Osteoblast (primary cell): ENCODE measurements at places on chromosomes 1 and 21.

GRCh38 chr1:117368116-117369108 is 1.2 kb downstream of the MAN1A2 start:
- peak; percentile 66 for DNase-seq

DNA sequence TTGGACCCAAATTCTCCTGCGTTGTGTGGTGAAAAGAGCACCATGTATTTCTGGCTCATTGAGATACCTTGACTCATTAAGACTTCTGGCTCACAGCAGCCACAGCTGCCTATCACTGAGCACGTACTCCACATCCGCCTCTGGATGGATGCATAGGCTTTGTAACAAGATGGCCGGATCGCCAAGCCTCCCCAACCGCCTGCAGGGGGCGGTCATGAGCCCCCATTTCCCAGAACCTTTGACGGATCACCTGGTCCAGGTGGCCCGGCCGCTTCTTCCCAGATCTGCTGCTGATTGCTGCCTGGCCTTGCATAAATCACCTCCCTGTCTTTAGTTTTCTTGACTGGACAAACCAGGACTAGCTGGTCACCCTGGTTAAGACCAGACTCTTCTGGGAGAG is 156.5 kb upstream of the KLHDC7A start:
- DNase-seq: no peak

DNA sequence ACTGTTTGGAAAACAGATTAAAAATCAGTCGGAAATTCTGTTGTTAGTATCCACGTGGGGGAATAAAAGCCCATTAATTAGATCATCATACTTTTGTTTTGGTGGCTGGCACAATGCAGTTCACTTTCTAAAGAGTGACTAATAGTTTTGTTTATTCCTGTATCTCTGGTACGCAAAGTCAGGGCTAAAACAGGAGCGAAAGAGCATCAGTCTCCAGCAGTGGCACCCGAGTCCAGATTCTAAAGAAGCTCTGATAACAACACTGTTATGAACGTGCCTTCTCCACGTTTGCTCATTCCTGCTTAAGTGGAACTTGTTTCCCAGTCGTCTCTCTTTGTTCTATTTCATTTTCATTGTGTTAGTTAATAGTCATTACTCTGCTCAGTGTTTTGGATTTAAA is 69.6 kb downstream of the HSPA13 start:
- DNase-seq: no peak

DNA sequence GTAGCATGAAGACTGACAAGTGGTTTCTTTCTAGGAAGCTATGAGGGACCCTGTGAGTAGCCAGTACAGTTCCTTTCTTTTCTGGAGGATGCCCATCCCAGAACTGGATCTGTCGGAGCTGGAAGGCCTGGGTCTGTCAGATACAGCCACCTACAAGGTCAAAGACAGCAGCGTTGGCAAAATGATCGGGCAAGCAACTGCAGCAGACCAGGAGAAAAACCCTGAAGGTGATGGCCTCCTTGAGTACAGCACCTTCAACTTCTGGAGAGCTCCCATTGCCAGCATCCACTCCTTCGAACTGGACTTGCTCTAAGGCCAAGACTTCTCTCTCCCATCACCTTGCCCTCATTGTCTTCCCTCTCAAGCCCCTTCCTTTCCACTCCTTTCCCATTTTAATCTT is 3.4 kb upstream of the GABPB2 start:
- no peak for DNase-seq

- no peak for DNase-seq
Measured at GRCh38 chr1:14300991-14301703, 297.3 kb upstream of the KAZN start.

DNA sequence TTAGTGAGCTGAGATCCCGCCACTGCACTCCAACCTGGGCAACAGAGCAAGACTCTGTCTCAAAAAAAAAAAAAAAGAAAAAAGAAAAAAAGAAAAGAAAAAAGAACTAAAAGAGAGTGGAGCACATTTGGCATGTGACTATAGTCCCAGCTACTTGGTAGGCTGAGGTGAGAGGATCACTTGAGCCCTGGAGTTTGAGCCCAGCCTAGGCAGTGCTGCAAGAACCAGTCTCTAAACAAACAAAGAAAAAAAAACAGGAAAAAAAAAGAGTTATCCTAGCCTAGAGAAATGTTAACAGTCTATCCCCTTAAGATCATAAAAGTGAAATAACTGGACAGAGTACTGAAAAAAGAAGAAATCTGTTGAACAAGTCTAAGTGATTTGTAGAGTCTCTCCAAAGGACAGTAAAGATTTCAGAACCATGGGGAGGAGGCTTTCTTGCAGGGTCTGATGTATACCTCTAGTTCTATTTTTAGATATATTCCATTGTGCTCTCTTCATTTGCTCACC is 4.5 kb upstream of the PRDX1 start:
- no peak for DNase-seq

- no peak for DNase-seq
Measured at GRCh38 chr1:64549464-64550239, 79.7 kb downstream of the CACHD1 start.

- peak; percentile 70 for DNase-seq
Measured at GRCh38 chr1:160068225-160068624, 1.7 kb downstream of the KCNJ10 start.

DNA sequence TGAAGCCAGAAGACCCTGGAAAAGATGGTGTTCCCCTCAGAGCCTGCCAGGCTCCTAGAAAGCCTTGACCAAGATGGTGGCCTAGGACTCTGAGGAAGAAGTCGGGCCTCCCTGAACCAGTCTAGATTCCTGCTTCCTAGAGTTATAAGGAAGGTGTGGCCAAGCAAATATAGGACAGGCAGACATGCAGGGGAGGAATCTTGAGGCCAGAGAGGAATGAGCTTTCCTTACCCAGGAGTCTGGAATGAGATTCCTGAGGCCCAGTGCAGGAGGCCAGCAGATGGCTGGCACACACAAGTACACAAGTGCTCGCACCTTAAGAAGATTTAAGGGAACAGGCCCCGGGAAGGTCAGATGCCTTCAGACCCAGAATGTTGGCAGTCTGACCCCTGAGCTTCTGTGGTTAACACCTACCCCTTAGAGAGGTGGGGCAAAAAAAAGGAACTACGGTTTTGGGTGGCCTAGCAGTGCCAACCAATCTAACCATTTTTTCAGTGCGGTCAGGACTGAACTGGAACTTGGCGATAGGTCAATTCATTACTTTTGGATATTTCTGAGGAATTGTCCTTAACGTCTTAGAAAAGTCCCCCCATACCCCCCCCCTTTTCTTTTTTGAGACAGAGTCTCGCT is 73.3 kb downstream of the MDM4 start:
- DNase-seq: no peak

GRCh38 chr1:234889643-234890042 is 239.0 kb downstream of the TOMM20 start:
- no peak for DNase-seq

DNA sequence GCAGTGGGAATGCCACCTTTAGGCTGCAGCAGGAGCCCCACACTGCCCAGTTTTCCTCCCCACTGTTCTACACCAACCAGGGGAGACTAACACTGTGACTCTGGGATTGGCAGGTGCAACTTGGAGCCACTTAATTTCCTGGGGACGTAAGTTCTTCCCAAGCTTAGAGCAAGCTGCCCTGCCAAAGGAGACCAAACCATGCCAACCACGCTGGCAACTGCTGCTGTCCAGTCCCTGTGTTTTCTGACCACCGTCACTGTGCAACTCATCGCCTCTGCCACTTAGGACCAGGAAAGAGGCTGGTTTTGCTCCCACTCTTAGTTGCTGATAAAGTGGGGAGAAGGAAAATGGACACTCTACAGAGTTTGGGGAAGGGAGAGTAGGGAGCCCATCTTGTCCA is 50.5 kb downstream of the VANGL1 start:
- DNase-seq: no peak

DNA sequence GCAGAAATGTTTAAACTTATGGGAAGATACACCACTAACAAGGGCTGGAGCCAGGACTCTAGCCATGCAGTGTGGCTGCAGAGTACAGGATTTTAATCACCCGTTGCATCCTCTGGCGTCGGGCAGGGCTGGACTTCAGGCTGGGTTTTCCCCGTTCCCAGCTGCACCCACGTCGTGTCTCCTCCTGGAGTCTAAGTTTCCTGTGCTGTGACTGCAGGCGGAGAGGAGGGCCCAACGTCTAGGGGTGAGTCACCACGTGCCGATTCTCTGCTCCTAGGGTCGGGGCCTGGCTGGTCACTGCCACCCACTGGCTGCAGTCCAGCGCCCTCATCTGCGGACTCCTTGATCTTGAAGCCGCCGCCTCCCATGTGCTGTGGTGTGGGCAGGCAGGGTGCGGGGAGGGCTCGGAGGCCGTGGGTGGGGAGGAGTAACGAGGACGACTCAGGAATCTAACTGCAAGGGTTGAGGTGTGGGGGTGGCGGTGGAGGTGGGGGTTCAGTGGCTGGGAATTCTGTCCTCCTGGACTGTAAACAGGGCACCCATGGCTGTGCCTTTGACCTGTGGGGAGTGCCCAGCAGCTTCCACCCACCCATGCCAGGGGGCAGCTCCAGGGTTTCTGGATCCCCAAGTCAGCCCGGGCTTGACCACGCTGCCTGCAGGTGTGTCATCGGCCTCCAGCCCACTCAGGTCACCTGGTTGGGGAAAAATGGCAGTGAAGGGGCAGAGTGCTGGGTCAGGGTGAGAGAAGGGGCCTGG is 77.8 kb downstream of the ALPL start:
- DNase-seq: peak; percentile 100

- no peak for DNase-seq
Measured at GRCh38 chr1:188782220-188782841, 1695.3 kb downstream of the BRINP3 start.

- peak; percentile 99 for DNase-seq
Measured at GRCh38 chr1:7770997-7771822, at the start of gene VAMP3. TSS of gene VAMP3 (plus strand) at chr1:7771296. CDS start at chr1:7771384, 88 bp downstream.
